ENCODE measurements at places on chromosomes 3 and 15.

DNA sequence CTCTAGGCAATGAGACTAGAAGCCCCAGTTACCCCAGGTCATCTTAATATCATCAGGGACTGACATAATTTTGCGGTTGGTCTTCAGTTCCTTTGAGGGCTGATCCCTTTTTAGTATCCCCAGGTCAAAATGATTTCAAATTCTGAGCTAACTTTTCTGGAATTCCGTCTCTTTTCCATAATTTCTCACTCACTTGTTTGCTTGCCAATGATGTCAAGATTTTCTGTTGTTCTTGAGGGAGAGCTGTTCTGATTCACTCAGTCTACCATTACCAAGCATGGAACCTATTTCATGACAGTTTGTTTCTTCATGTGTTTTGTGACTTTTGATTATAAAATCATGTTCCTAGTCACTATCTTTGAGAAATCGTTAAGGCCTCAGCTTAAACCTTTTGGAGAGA, 190.5 kb upstream of the LYSMD4 start:
- no peak for DNase-seq

- DNase-seq, result peak; percentile 39
Observed at GRCh38 chr3:159806412-159806811, 182.2 kb upstream of the IL12A start.

DNA sequence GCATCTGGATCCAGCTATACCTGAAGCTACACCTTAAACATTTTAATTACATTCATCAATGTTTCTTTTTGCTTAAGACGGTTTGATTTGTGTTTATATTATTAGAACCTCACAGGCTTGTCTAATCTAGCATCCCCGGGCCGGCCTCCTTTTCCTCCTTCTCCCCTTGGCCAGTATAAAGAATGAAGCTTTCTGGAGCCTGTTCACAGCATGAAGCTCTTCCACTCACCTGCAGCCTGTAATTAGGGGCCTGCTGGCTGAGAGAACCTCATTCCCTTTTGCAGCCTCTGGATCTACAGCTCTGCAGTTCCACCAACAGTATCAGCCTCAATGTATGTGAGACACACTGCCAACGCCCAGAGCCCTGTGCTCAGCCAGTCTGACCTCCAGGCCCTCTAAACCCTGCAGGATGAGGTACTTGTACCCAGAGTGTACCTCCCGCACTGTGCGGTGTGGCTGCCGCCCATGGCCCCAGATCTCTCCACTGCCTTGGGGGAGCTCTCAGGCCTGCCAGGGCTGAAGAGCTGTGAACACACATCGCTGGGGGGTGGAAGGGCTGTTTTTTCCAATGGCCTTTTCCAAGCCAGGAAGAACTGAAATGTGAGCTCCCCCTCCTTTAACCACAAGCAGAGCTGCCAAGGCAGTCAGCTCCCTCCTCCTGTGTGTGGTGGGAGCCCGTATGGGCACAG, 114.7 kb upstream of the ALDH1A3 start:
- peak; percentile 72 for DNase-seq

DNA sequence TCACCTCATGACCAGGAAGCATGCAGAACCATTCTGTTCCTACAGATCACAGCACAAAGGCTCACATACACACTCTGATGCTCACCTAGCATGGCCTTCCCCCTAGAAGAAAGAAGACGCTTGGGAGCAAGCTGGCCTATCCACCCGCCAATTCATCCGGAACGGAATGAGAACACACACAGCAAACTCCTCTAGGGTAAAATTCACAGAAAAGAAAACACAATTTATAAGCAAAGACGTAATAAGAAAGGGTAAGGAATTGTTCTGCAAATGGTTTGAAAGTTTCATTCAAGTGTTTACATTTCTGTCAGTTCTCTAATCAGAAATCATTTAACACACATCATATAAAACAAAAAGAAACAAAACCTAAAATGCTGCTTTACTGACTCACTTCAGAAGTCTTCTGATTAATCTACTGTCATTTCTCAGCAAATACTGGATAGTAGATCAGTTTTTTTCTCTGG, 218.1 kb downstream of the OSBPL10 start:
- DNase-seq, result no peak

DNA sequence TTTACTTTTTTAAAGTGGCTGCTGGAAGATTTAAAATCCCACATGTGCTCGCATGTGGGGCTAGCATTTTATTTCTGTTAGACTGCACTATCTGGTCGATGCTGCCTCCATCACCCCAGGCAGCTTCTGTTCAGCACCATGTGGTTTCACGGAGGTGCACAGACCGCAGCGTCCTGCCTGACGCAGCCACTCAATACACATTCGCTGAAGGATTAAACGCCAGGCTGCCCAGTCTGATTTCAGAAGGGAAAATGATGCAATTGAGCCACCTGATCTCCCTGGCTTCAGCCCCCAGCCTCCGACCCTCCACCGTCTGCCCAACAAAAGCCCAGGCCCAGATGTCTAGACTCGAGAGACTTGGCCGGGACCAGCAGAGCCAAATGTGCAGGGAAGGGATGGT, 84.5 kb downstream of the MEGF11 start:
- no peak for DNase-seq

DNA sequence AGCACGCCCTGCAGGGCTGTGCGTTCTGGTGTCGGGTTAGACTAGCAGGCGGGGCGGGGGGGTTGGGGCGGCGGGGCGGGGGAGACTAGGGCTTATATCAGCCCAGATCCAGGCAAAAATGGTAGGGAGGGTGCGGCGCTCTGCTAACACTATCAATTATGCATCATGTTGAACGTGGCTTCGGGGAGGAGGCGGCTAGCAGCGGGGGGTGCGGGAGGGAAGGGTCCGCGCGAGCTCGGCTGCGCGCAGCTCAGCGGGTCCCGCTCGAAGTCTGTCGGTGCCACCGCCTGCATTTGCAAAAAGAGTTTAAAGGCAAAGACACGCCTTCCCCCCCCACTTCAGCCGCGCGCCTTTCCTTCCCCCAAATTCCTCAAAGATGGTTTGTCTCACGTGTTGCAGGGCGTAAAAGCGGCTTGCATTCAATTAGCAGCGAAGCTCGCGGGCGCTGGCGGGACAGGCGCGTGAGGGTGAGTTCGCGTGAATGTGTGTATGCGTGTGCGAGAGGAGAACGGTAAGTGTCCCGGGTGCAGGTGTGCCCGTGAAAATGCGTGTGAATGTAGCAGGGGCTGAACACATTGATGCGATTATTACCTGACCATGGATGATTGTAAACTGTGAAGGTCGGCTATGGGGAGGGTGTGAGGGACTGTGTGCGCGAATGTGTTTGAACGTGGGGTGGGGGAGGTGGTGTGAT, at the start of gene ISLR2:
ISLR2 (plus strand) TSS at position 432 of the 694 bp plus-strand sequence. CDS start 2,169 bp downstream, outside the sequence.
- DNase-seq, result no peak

DNA sequence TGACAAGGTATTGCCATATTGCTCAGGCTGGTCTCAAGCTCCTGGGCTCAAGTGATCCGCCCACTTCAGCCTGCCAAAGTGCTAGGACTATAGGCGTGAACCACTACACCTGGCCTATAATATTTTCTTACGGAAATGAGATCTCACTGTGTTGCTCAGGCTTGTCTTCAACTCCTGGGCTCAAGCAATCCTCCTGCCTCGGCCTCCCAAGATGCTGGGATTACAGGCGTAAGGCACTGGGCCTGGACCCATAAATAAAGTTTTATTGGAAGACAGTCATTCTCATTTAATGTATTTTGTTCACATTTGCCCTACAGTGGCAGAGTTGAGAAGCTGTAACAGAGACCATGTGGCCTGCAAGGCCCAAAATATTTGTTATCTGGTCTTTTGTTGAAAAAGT, 142.1 kb downstream of the RBPMS2 start:
- no peak for DNase-seq

DNA sequence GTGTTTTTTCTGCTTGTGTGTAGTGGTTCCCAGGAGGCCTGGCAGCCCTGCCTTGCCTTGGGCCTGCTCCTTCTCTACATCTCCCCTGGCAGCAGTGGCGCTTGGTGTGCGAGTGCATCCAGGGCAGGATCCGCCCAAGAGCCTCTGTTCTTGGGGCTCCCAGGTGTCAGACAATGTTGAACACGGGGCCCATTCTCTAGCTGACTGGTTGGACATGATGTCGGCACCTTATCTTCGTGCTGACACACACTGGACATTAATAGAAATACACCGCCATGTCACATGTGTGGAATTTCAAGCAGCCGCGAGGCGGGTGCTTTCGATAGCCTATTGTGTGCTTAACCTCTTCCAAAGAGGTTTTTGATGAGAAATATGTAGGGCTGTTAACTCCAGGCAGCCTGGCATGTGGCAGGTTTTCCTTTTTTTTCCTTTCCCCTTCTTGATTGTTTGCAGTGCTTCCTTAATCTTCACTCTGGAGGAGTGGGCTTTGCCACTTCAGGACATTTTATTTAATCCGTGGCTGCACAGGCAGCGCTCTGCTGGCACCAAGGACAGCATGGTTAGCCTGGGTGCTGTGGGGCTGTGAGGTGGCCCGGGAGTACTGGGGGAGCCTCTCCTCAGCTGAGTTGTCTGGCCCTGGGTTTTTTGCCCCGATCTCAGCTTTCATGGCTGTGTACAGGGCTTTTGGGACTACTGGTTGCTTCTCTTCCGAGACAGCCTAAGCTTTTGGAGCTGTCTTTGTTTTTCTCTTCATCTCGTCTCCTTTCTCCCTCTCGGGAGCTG, 42.5 kb downstream of the CHCHD6 start:
- DNase-seq, result no peak

- no peak for DNase-seq
Observed at GRCh38 chr3:119819806-119820205, 37.9 kb downstream of the NR1I2 start.

DNA sequence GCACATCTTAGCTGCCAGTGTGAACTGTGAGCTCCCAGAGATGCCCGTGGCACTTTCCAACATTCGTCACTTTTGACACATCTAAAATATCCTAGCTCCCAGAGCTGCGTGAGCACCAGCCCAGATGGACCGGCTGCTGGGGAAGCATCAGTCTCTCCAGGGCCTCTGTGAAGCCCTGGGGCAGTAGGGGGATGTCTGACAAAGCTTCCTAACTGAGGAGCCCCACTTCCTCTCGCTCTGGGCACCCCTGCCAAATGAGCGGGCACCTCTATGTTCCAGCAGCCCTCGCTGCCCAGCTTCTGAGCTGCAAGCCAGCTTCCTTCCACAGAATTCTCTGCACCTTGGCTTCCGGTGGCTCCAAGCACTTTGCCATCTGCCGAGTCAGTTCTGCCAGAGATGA, 91.1 kb downstream of the LIPC start:
- DNase-seq, result no peak

GRCh38 chr3:194592798-194593752, 40.1 kb downstream of the TMEM44 start:
- peak; percentile 93 for DNase-seq

DNA sequence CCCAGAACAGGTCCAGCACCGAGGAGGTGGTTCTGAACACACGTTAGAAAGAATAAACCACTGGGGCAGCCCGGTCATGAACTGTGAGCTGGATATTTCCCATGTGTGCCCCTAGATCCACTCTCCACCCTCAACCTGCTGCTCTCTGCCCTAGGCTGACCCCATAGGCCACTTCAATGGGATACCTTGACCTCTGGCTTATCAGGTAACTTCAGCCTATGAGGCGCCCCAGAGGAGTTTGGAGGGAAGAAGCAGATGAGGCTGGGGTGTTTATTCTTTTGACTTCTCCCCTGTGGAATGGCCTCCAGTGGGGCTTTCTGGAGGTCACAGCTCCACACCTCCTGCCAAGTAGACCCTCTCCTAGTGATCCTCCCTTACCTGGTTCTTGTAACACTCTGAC, 47.7 kb upstream of the SLC7A14 start:
- DNase-seq, result no peak

DNA sequence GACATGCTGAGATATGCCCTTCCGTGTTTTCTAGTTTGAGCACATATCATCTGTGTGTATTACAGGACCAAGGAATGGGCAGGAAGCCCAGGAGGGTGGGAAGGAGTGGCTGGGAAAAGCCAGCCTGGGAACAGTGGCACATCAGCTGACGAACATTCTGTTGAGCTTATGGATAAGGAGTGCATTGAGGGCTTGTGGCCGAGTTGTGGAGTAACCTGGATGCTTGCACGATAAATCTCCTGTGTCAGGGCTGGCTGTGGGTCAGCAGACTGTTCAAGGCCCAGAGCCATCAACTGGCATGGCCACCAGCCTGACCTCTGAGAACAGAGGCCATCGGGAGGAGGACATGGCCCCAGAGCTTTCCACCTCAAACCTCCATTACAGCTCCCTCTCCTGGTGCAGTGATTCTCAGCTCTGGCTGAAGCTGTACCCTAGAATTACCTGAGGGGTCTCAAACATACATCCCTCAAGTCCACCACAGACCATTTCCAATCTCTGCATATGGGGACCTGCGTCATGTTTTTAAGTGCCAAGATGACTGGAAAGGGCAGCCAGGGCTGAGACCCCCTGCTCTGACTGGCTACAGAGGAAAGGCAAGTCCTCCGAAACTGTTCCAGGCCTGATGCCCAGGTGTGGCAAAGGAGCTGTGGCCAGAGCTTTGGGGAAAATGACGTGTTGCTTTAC, 4.8 kb upstream of the VILL start:
- DNase-seq, result no peak

- DNase-seq, result peak; percentile 52
Observed at GRCh38 chr3:191235331-191236314, 36.6 kb downstream of the OSTN start.

DNA sequence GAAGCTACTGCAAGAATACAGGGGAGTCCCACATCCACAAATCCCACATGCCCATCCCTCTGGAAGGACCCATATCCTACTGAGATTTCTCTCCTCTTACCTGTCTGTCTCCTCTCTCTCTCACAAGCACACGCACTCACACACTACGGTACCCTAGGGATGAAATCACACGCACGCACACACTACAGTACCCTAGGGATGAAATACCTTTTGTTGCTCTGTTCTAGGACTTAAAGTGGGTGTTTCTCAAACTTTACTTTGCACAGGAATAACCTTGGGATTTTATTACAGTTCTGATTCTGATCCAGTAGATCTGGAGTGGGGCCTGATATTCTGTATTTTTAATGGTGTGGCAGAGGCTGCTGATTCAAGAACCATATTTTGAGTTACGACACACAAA, 622.2 kb upstream of the ZNF385D start:
- DNase-seq, result no peak

DNA sequence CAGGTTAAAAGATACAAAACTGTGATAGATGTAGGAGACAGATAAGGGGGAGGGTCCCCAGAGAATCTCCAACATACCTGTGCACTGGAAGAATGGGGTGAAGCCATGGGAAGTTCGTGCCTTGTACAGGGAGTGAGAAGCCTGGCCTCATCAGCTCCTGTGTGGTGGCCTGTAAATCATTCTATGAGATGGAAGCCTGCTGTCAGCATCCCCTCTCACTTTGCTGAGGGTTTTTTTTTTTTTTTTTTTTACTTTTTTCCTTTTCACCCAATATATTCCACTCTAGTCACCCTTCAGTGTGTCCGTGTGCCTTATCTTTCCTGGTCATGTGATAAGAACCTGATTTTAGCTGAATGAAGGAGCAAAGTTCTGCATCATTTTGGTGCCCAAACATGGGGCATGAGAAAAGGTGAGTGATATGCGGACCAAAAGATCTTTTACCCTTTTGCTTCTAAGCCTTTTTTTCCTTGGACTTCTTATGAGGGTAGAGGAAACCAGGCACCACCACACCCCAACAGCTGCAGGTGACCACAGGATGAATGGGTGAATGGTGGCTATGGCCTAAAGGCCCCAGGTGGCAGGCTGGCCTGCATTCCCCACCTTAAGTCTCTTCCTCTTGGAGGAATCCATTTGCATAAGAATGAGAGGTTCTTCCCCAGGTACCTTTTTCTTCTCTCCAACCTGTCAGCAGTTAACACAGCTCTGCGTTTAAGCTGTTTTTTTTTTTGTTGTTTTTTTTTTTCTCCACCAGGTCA, 1345.0 kb downstream of the NSUN3 start:
- DNase-seq, result no peak
